ENCODE measurements at places on chromosomes 3 and 15.
A peak's percentile ranks its signal among the peaks of the same experiment; 100 is the strongest.

GRCh38 chr15:63826528-63826927 lies 7.2 kb downstream of the HERC1 start:
- DNase-seq: peak; percentile 52

GRCh38 chr3:141485641-141486495 lies 959 bp upstream of the RASA2 start:
- peak; percentile 84 for DNase-seq

- DNase-seq: no peak
Measured at GRCh38 chr3:193850084-193850619, 257.1 kb downstream of the OPA1 start.

DNA sequence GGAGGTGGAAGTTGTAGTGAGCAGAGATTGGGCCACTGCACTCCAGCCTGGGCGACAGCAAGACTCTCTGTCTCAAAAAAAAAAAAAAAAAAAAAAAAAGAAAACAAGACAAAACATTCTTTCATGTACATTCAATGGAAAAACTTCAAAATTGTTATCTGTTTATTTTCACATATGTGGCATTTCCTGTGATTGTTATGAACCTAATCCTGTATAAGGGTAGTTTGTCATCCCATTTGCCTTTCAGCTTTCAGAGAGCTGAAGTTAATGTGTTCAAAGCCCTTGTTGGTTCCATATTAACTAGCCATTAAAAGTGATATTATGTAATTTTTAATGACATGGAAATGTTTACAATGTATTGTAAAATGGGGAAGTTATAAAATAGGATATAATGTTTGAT lies 17.3 kb upstream of the NCK1 start:
- DNase-seq: no peak

- peak; percentile 17 for DNase-seq
Measured at GRCh38 chr3:161969867-161970266, 473.3 kb downstream of the OTOL1 start.

DNA sequence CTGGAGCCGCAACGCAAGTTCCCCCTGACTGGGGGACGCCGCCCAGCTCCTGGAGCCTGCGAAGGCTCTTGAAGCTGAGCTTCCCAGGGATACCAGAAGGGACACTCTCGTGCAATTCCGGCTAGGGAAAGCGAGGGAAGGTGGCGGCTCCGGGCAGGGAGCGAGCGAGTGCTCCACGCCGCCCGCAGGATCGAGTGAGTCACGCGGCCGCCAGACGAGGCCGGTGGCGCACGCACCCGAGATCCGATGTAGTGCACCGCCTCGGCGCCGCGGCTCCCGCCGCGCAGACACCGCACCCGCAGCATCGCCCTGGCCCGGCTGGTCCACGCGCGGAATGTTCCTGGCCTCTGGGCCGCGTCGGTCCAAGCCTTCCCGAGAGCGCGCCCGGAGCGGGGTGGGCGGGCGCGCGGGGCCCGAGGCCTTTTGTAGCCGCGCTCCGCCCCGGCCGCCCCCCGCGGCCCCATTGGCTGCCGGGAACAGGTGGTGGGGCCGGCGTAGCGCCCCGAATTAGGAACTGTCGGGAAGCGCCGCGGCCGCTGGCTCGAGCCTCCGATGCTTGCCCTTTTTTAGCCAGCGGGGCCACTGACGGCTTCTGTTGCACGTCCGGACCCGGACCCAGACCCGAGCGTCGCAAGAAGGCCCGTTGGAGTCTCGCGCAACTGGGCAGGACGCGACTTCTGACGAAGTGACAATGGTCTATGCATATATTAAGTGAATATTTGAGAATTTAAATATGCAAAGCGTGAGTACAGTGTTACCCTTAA lies at the start of gene GATM:
Gene GATM, minus strand, starts transcription at position 396 of the 764 bp plus-strand sequence. Its CDS starts 91 bp downstream, at position 305.
- DNase-seq: peak; percentile 78

- no peak for DNase-seq
Measured at GRCh38 chr3:189685291-189685690, 54.1 kb downstream of the TP63 start.

GRCh38 chr15:101267320-101268104 lies 9.8 kb downstream of the SELENOS start:
- DNase-seq: peak; percentile 92

- DNase-seq: no peak
Measured at GRCh38 chr3:140097874-140098635, 163.1 kb downstream of the CLSTN2 start.

- DNase-seq: no peak
Measured at GRCh38 chr15:76208786-76209424, 102.4 kb downstream of the ETFA start.

GRCh38 chr3:158863247-158863646 lies 61.4 kb downstream of the MFSD1 start:
- no peak for DNase-seq

- peak; percentile 87 for DNase-seq
Measured at GRCh38 chr3:73557986-73558726, 66.6 kb downstream of the PDZRN3 start.
